ENCODE measurements at places on chromosomes 5 and 9.

DNA sequence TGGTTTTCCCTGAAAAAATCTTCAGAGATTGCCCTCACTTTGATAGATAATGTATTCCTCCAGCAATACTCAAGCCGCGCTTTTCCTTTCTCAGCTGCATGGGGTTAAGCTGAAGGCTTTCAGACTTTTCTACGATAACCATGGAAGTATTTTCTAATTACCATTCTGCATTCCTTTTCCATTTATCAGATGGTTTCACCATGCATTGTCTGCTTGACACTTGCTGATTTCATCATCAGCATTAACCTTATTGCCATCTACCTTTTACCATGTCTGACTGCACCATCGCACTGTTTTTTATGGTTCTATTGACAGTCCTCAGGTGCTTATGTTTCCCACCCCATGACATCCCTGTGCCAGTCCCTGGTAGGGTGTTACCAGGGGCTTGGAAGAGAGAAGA lies 91.6 kb downstream of the DMAC1 start:
- no peak for DNase-seq

DNA sequence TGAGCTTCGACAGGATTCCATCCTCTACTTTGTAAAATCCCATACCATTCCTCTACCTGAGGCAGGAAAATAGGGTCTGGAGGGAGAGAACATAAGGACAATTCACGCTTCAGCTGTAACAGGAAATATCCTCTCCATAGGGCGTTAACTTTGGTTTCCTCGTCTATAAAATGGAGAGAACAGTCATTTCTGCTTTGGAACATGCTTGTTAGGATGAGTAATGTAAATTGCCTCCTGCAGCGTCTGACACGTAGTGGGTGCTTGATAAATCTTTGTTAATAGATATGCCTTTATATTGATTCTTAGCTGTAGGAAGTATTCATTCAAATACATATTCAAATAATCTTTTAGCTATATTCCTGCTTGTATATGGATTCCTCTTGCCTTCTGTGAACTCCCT lies 711 bp upstream of the SUB1 start:
- DNase-seq: no peak

DNA sequence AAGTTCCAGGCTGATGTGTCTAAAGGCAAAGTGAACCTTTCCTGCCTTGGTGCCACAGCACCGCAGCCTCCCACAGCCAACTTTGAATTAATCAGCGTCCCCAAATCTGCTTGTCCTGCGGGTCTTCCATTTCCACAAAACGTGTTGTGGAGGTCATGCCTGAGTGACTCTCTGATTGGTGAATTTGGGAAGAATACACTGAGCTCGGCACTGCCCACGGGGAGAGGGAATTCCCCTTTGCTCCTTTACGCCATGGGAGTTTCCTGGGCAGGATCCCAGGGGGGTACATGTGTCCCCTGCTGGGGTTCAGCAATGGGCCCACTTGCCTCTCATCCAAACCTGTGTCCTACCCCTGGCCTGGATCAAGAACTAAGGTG lies 90.4 kb downstream of the LHX2 start:
- no peak for DNase-seq

DNA sequence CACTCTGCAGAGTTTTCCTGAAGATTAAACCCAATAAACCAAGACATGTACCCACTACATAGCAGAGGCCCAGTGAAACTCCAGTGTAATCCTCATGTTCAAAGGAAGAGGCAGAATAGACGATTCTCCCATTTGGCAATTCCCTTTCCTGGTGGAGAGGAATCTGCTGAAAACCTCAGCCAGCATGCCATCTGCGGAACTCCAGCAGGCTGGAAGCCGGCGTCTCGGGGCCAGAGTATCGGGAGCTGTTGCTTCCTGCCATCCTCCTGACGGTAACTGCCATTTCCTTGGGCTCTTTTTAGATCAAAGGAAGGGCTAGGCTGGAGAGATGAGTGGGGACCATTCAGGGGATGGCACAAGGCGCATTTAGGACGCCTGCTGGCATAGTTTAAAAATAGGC lies 20.5 kb downstream of the NEURL1B start:
- DNase-seq: no peak

DNA sequence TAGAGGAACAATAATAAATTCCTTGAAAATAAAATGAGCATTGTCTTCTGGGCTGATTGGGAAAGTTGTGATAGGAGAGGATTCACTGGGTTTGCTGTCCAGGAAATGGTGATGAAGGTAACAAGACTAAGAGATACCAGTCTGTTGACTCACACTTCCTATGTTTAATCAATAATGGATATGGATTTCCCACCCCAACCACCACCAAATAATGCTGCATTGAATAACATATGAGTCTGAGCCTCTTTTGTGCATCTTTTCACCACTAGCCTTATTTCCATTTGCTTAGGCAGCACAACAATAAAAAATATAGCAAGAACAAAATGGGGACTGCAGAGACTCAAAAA lies 120.2 kb upstream of the NFIB start:
- no peak for DNase-seq

- no peak for DNase-seq
Observed at GRCh38 chr9:117887941-117888340, 183.7 kb downstream of the TLR4 start.

DNA sequence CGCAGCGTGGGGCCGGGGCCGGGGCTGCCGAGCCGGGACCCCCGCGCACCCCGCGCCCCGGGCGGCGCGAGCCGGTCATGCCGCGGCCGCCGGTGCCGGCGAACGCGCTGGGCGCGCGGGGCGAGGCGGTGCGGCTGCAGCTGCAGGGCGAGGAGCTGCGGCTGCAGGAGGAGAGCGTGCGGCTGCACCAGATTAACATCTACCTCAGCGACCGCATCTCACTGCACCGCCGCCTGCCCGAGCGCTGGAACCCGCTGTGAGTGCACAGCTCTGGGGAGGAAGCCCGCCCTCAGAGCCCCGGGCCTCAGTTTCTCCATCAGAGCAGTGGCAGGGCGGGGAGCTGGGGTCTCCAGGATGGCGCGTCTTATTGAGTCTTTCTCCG lies 335 bp downstream of the GALNT12 start:
- DNase-seq: no peak

GRCh38 chr9:137638680-137639079 lies 19.9 kb downstream of the EHMT1 start:
- no peak for DNase-seq

DNA sequence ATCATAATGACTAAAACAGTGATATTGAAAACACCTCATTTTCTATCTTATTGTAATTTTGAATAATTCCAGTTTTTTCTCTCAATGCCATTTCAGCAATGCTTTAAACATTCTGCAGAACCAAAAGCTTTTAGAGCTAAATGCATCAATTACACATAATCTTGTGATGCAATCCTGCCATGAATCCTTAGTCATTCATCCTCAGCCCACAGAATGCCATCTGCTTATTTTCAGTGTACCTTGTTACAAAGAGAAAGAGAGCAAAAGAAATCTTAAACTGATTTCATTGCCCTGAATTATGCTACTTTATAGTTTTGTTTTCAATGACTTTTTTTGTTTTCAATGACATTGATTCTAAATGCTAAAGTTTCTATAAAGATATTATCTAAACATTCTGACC lies 1234.8 kb upstream of the C9orf72 start:
- no peak for DNase-seq

- peak; percentile 86 for DNase-seq
Observed at GRCh38 chr9:90546200-90546599, 96.4 kb downstream of the DIRAS2 start.

DNA sequence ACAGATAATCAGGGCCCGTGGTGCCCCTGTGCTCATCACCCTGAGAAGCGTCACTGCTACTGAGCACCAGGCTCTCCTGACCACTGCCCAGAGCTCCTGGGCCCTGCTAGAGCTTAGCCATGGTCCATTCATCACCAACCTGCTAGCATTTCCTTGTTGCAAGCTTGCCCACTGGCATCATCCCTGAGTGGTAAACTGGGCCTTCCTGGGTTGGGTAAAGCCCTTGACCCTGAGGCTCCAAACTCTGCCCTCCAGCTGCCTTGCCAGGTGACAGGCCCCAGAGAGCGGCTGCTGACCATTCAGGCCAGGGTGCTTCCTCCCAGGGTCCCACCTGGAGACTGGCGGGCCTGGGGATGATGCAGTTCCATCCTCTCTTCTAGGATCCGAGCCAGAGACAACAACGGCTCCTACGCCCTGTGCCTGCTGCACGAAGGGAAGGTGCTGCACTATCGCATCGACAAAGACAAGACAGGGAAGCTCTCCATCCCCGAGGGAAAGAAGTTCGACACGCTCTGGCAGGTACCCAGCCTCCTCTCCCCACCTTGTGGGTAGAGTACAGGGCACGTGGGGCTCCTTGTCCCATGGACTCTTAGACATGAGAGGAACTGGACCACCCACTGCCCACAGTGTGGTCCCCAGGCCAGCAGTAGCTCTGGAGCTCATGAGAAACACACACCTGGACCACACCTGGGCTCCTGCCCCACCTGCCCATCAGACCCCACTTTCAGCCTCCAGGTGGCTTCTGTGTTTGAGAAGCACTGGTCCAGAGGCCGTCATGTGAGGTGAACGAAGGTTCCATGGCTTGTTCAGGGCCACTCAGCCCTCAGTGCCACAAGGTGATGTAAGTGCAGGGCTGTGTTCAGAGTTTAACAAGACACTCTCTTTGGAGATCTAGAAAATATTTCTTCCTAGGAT lies 60.5 kb downstream of the SYK start:
- DNase-seq: no peak

DNA sequence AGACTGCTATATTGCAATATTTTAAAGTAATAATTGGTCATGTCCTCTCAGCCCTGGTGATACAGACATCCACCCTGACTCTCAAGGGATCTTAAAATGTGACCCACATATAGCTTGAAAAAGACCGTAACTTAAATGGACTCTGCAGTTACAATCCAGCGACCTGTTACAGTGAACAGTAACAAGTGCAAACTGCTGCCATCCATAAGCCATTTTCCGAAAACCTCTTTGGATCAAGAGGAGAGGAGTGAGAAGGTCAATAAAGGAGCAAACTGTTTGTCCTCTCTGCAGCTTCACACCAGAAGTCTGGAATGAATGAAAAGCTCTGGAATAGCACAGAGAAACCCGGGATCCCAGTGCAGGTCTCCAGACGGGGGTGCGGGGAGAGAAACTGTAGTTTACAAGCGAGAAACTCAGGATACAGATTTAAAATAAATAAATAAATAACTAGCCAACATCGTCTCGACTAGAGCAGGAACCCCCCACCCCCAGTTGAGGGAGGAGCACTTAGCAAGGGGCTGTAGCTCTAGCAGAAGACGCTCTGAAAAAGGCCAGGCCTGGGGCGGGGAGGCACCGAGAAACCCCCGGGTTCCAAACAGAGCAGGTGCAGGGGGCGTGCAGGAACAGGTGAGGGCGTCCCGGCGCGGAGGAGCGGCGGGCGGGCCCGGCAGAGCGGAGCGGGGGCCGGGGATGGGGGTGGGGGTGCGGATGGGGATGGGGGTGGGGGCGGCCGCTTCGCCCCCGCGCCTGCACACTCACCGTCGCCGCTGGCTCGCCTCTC lies 572 bp downstream of the ZDHHC21 start:
- no peak for DNase-seq

- no peak for DNase-seq
Observed at GRCh38 chr9:121556580-121556979, 56.9 kb upstream of the GGTA1 start.

- DNase-seq: no peak
Observed at GRCh38 chr9:78676623-78677022, 379.7 kb downstream of the PSAT1 start.

DNA sequence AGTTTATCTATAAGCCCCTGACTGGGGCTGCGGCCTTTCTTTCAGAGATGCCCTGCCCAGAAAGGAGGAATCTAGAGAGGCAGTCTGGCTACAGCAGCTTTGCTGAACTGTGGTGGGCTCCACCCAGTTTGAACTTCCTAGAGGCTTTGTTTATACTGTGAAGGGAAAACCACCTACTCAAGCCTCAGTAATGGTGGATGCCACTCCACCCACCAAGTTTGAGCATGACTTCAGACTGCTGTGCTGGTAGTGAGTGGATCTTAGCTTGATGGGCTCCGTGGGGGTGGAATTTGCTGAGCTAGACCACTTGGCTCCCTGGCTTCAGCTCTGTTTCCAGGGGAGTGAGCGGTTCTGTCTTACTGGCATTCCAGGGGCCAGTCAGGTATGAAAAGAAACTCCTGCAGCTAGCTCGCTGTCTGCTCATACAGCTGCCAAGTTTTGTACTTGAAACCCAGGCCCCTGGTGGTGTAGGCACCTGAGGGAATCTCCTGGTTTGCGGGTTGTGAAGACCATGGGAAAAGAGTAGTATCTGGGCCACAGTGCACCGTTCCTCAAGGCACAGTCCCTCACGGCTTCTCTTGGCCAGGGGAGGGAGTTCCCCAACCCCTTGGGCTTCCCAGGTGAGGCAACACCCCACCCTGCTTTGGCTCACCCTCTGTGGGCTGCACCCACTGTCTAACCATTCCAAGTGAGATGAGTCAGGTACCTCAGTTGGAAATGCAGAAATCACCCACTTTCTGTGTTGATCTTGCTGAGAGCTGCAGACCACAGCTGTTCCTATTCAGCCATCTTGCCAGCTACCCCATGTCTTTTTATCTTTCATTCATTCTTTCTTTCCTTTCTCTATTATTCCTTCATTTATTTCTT lies 211.8 kb upstream of the C9orf72 start:
- DNase-seq: no peak

DNA sequence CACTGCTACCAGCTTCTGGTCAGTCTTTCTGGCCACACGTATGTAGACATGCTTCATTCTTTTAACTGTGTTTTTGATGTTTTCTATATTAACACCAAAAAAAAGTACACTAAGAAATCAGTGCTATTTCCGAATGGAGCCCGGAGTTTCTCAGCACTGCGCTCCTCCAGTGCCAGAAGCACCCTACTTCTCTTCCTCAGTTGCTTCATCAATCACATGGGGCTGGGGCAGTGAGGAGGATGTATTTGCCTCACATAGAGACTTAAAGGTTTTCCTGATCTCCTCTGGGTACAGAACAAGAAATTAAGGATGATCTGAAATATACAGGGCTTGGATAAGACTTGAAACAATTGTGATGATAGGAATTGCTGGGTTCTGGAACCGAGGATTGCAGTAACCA lies 148.0 kb downstream of the ERCC6L2 start:
- DNase-seq: no peak

DNA sequence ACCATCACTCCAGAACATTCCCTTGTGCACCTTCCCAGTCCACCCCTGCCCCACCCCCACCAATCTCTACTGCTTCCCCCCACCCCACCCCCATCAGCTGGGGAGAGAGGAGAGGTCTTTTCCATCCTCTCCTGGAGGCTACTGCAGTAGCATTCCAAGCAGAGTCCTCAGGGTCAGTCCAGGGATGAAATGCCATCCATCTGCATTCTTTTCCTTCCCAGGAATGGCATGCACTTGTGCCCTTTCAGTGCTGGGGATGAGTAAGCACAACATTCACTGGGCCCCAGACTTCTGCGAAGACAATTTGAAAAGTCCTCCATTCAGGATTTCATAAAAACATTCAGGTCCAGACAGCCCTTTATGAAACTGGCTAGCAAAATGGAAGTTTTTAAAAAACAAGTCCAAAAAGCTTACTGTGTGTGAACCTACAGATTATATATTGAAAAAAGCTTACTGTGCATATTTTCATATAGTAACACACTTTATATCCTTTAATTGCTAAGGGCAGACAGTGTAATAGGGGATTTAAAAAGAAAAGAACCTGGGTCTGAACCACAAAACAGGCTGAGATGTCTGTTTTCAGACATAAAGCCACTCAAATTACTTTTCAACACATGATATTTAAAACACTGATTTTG lies 50.0 kb upstream of the GOLPH3 start:
- DNase-seq: no peak
